Common myeloid progenitor, CD34-positive (primary cell): ENCODE measurements at places on chromosomes 11 and 22.

DNA sequence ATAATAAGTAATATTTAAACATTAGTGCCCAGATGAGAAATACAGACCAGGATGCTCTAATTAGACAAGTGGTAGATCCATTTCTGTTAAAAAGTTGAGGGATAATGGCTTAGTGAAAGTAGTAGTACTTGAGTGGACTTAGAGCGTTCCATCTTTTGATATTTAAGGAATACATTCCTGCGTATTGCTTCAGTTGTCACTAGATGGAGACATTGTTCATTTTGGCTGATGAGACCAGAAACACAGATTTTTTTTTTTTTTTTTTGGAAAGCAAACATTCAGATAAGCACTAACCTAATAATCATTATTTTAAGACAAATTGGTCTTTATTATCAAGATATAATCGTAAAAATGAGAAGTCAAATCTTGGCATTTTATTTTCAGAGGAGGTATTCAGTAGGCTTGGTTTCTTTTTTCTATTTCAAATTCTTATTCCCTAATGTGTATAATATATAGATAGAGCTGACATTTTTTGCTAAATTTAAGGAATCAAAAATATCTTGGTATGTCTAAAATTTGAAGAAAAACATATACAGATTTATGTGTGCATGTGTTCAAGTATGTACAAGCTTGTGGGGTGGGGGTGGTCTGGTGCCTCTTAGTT is 92.9 kb downstream of the DYNC2H1 start:
- peak; percentile 10 for DNase-seq

GRCh38 chr11:62921573-62922188 is 518 bp upstream of the CHRM1 start:
- DNase-seq = no peak

GRCh38 chr11:9385327-9385899 is 961 bp downstream of the IPO7 start:
- no peak for DNase-seq

- peak; percentile 98 for DNase-seq
Measured at GRCh38 chr22:29167032-29167911, 38.4 kb upstream of the EMID1 start.

- no peak for DNase-seq
Measured at GRCh38 chr11:134372536-134372935, 39.5 kb downstream of the B3GAT1 start.

GRCh38 chr11:18091731-18092130 is 14.2 kb downstream of the SAAL1 start:
- DNase-seq = no peak

GRCh38 chr11:35253237-35253636 is 114.3 kb downstream of the CD44 start:
- DNase-seq = no peak

- DNase-seq = no peak
Measured at GRCh38 chr11:455566-456147, 5.6 kb downstream of the PTDSS2 start.

DNA sequence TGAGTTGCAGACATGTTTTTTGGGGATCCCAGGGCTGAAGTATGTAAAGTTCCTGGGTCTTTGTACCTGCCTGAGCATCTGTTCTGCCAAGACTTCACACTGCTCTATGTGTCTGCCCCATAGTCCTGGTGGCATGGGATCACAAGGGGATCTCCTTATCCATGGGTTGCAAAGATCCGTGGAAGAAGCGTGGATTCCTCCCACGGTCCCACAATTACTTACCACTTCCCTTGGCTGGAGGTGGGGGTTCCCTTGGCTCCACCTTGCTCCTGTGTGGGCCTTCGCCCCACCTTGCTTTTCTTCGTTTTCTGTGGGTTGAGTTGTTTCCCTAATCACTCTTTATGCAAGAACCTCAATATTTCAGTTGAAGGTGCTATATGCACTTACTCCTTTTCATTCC is 157.4 kb upstream of the CHORDC1 start:
- DNase-seq = no peak

GRCh38 chr22:37996079-37996478 is 11.7 kb upstream of the SOX10 start:
- peak; percentile 58 for DNase-seq

DNA sequence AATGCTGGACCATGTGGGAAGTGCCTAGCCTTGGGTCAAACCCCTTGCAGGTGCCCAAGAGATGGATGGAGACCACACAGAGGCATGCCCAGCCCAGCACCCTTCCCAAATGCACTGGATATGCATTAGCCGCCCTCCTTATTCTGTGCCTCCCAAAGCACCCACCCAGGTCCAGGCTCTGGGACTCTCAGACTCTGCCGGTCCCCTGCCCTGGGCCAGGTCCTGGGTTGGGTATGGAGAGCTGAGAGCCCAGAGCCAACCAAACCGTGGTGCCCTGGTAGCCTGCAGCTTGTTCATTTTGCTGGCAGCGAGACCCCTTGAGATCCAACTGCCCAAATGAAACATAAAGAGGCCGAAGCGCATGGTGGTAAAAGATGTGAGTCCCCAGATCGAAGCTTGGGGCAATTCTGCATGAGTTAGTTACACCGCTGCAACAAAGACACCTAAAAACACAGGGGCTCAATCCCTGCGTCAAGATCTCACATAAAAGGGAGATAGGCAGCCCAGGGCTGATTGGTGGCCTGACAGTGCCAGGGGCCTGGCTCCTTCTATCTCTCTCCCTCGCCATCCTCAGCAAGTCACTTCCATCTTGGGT is 61.5 kb downstream of the MYEOV start:
- DNase-seq = no peak

GRCh38 chr11:2578929-2579270 is 120.9 kb downstream of the KCNQ1OT1 start:
- no peak for DNase-seq

DNA sequence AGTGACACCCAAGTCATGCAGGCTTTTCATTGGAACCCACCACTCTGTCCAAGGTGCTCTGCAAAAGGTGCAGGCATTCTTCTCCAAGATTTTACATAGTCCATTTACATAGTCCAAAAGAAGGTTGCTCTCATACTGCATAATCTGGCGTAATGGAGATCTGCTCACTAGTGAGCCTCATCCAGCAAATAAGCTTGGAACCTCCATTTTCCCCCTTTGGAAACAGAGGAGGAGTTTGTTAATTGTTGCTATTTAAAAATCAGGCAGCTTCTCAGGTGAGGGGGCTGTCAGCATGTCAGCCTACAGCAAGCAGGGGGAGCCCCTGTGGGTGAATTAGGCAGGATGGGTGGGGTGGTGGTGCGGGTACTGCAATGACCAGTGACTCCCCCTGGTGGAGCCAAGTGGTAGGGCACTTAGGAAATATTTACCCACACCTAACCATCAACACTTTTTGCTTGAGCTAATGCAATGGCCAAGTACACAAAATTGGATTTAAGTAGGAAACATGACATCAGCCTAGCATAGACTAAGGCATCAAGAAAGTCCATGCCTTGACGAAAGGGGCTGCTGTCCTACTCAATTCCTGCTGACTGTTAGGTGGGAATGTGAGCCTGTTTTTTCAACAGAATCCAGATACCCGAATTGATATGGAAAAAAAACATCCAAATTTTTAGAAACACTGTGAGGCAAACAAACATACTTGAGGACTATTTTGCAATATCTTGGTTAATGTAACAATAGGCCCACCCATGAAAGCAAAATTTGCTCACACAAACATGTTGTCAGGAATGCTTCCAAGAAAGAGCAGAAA is 64.5 kb downstream of the AMBRA1 start:
- DNase-seq = peak; percentile 86

DNA sequence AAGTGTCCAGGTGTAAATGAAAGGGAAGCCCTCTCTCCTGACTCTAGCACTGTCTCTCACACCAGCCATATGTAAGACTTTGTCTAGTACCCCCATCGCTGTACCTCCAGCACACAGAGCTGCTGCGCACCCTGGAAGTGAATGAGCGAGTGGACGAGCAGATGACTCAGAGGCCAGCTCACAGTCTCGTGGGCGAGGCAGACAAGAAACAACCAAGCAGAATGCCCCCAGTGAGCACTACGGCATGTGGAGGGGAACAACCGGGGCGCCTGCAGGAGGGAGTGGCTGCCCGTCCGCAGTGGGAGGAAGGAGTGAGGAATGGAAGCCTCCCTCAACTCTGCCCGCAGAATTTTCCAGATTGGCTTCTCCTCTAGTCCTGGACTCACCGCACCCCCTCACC is 46.4 kb downstream of the MCM5 start:
- no peak for DNase-seq

- no peak for DNase-seq
Measured at GRCh38 chr11:115656669-115657068, 152.5 kb upstream of the CADM1 start.

DNA sequence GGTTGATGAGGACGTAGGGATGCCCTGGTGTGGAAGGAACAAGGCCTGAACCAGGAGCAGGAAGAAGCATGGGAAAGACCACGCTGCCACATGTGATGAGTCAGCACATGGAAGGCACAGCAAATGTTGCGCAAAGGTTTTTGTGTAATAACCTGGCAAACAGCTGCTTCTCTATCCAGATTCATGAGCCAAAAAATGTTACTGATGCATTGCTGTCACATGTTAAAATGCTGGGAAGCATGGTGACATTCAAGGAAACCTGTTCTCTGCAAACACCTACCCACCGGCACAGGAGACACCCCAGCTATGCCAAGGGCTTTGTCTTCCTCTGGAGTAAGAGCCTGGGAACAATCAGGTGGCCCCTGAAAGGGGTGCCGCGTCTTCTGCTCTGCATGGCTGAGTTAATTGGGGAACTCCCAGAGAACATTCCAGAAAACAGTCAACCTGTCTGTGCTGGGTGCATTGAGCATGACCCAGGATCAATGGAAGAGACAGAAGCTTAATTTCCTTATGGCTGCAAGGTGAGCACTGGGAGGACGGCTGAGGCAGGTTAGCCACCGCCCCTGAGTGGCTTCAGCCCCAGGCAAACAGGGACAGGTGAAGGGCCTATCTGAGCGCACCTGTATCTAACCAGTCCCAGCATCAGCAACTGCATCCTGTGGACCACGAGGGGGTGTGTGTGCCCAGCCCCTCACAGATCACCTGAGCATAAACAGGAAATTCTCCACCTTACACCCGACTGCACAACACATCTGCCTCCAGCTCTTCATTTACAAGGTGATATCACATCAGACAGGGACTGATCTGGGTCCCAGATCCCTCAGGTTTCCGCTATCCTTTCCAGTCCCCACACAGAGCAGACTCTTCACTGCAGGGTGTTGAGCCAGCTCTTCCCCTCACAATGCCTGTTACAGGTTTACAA is 108.4 kb downstream of the GGTLC2 start:
- peak; percentile 42 for DNase-seq

- DNase-seq = no peak
Measured at GRCh38 chr11:36241497-36241896, 47.7 kb downstream of the COMMD9 start.

DNA sequence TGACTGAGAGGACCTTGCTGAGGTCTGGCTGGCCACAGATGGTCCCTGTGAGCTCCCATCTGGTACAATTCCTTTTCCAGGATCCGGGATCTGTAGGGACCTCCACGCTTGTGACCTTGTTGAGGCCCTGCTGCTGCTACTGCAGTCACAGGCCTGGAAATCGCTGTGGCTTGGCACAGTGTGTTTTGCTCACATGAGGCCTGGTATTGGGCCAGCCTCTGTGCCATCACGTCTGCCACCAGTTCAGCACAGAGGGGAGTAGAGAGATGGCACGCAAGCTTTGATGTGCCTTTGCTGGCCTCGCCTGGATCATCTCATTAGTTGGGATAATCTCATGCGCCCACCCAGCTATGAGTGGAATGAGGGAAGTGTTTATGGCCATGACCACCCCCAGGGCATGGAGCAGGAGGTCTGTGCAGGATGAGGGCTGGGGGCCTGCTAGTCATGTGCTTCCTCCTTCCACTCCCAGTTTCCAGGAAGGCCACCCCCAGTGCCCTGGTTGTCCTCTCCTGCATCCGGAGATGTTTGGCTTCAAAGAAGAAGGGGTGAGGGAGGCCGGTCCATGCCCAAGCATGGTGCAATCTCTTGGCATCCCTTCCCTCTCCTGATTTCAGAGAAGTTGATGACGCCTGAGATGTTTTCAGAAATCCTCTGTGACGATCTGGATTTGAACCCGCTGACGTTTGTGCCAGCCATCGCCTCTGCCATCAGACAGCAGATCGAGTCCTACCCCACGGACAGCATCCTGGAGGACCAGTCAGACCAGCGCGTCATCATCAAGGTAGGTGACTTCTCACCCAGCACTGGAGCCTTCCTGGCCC is 22.4 kb downstream of the DERL3 start:
- no peak for DNase-seq

DNA sequence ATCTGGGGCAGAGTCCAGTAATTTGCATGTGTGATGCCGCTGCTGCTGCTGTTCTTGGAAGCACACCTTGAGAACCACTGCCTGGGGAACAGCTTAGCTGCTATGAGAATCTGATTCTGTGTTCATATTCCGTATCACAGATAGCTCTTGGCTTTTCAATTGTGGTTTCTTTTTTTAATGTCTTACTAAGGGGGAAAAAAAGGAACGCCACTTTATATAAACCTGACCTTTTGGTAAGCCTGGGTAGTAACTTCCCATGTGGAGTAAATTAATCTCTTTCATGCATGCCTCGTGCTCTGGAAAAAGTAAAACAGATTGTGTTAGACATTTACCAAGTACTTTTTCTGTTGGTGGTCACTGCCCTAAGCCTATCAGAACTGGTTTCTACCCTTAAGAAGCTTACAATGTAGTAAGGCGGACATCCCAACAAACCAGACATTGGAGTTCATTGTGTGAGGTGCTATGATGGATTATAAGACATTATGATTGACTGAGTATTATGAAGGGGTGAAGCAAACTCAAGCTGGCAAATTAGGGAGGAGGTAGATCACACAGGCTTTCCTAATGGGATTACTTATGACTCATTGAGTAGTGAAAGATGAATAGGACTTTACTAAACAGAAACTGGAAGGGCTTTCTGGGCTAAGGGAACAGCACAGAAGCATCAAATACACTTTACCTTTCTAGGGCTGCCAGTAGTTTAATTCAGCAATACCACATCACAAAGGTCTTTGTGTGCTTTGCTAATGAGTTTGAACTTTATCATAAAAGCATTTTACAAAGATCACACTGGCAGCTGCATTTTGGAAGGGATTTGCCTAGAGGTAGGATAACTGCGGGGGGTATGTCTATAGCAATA is 64.7 kb downstream of the MAML2 start:
- no peak for DNase-seq

DNA sequence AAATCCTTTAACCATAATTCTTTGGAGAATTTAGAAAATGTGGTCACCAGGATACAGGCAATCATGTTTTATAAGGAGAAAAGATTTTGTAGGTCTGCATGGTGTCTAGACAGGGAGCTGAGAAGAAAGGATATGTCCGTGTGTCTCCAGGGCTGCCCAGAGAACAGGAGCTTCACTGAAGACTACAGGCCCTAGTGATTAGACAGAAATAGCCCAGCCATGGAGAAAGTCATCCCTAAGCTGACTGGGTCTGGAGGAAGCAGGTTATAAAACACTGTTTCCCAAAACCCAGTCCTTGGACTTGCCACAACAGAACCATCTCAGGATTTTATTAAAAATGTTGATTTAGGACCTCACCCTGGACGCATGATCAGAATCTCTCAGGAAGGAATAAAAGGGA is 84.4 kb downstream of the GALNT18 start:
- no peak for DNase-seq
